ENCODE measurements at places on chromosomes 13 and 19.

- DNase-seq = no peak
These were observed 240.0 kb downstream of the GPC6 start for GRCh38 chr13:93466502-93467036.

DNA sequence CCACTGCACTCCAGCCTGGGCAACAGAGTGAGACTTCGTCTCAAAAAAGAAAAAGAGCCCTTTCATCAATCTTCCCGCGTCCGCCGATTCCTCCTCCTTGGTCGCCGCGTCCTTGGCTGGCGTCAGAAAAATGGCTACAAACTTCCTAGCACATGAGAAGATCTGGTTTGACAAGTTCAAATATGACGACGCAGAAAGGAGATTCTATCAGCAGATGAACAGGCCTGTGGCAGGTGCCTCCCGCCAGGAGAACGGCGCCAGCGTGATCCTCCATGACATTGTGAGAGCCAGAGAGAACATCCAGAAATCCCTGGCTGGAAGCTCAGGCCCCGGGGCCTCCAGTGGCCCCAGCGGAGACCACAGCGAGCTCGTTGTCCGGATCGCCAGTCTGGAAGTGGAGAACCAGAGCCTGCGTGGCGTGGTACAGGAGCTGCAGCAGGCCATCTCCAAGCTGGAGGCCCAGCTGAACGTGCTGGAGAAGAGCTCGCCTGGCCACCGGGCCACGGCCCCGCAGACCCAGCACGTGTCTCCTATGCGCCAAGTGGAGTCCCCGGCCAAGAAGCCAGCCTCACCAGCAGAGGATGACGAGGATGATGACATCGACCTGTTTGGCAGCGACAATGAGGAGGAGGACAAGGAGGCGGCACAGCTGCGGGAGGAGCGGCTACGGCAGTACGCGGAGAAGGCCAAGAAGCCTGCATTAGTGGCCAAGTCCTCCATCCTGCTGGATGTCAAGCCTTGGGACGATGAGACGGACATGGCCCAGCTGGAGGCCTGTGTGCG is 2.1 kb upstream of the MISP3 start:
- no peak for DNase-seq

GRCh38 chr19:13882836-13883235 is 5.9 kb downstream of the NANOS3 start:
- no peak for DNase-seq

- DNase-seq = no peak
These were observed 55.2 kb downstream of the SOX21 start for GRCh38 chr13:94657167-94657566.

- no peak for DNase-seq
These were observed 290.1 kb upstream of the TSHZ3 start for GRCh38 chr19:31639306-31639705.

DNA sequence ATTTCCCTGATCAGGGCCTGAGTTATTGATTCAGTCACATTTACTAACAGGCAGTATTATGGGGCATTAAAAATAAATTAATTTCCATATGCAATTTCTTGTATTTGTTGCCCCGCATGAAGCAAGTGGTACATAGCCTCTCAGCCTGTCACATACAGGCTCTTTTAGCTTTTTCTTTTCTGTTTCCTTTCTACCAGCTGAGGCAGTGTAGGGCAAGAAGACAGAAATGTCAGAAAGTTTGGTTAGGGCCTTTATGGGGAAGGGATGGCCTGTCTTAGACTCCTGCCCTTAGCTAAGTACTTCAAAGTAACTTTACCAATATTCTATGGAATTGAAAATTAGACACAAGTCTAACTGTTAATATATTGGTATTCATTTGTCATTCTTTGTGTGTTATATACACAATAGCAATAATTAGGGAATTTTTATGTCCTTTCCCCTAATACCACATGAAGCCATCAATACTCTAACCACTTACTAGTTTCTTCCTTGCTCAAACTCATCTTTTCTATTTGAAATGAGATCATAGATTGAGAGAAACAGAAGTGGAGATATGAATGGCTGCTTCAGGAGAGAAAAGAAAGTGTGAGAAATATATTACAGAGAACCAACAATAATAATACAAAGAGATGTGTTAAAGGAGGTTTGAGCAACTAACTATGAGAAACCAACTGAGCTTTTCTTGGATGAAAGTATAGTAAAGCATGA is 669.6 kb downstream of the PCDH17 start:
- DNase-seq = no peak

DNA sequence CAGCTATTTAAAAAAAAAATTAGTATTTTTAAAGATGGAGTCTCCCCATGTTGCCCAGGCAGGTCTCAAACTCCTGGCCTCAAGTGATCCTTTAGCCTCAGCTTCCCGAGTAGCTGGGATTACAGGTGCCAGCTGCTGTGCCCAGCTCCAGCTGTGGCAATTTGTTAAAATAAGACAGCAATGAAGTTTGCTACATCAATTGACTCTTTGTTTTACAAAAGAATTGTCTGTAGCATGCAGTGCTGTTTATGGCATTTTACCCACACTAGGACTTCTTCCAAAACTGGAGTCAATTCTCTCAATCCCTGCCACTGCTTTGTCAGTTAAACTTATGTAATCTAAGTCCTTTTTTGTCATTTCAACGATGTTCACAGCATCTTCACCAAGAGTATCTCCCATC is 49.3 kb downstream of the NDFIP2 start:
- no peak for DNase-seq

GRCh38 chr13:110503037-110503901 is 58.3 kb downstream of the RAB20 start:
- DNase-seq = no peak

GRCh38 chr13:90675129-90675528 is 672.4 kb upstream of the MIR17HG start:
- no peak for DNase-seq

DNA sequence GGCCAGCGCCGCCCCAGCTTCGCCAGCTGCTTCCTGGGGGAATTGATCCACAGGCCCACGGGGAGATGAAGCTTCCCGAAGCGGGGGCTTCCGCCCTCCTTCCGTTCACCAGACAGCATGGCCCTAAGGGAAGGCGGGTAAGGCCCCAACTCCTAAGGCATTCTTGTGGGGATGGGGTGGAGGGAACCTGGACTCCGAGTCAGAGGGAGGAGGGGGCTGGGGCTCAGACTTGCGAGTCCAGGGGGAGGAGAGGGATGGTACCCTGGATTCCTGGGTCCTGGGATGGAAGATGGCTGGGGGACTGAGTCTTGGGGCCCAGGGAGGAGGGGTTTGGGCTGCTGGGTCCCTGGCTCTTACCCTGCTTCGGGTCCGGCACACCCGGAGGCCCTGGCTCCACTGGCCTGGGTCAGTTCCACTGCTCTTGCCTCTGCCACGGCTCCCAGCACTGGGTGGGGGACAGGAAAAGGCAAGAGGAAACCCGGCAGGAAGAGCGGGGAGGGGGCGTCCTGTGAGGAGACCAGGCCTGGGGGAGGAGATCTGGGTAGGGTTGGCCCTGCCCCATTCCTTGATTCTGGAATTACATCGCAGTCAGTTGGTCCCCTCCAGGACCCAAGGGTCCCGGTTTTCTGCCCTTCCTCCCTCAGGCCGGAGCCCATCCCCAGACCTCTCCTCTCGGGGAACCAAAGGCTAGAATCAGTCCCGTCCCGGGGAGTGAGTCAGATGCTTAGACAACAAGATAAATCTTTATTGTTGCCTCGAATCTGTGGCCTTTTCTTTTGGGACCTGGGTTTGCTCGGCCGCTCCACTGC is at the start of gene RASIP1:
Gene RASIP1, minus strand, starts transcription at position 447 of the 809 bp plus-strand sequence. Its CDS starts 328 bp downstream, at position 119.
- DNase-seq = no peak

GRCh38 chr19:4390567-4391305 is 9.6 kb downstream of the SH3GL1 start:
- DNase-seq = no peak

DNA sequence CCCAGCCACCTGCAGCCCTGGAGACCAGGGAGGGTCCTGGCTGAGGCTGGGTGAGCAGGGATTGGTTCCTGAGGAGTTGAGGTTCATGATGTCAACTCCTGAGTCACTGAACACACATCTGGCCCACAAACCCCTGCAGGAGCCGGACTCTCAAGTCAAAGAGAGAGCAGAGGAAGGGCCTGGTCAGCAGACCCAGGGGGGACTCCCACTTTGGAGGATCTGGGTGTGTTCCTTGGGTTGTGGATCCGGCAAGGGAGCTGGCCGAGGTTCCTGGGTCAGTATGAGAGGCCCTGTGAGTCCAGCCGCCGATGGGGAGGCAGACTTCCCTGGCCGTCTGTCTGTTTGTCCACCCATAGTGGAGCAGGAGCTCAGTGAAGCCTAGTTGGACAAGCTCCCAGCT is 4.0 kb downstream of the SLC7A10 start:
- no peak for DNase-seq

DNA sequence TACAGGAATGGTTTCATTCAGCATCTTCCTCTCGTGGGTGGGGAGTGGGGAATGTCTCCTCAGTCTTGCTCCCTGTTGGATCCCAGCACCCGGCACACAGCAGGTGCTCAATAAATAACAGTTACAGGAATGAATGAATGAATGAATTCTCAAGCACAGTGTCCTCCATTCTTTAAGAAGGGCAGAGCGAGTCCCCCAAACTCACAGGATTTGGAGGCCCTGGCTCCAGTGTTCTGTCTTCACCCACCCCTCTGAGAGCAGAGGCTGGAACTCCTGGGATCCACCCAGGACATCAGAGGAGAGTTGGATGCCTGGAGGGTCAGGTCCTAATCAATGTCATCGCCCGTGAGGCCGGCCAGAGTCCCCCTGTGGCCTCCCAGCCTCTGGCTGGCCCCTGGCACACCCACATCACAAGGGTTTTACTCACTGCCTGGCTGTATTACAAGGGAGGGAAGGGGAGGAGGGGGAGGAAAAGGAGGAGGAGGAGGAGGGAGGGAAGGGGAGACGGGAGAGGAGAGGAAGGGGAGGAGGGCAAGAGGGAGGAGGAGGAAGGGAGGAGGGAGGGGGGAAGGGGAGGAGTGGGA is 8.7 kb upstream of the CREB3L3 start:
- no peak for DNase-seq

- no peak for DNase-seq
These were observed 88.8 kb downstream of the FNDC3A start for GRCh38 chr13:49064476-49064875.

GRCh38 chr19:374183-374885 is 29.7 kb upstream of the MIER2 start:
- no peak for DNase-seq

DNA sequence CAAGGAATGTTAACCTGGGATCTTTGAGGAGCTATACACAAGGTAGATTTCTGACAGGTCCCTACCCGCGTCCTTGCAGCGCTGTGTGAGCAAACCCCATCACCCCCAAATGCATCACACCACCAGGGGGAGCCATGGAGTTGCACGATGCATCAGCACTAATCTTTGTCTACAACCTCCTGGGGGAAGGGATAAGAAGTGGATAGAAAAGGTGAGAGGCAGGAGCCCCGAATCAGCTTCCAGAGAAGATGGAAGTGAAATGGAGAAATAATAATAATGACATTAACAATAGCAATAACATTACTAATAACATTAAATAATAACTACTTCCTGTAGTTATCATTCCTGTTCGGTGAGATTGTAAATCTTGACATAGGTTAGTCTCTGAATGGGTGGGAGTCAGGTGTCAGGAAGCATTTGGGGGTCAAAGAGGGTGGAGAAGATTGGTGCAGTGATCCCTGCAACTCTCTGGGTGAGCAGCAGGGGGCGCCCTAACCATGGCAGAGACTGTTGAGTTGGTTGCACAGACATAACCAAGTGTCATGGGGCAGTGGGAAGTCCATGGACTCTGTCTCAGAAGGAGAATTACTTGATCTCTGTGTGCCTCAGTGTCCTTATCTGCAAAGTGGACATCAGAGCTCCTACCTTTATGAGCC is 16.5 kb downstream of the SIGLEC7 start:
- DNase-seq = peak; percentile 81

DNA sequence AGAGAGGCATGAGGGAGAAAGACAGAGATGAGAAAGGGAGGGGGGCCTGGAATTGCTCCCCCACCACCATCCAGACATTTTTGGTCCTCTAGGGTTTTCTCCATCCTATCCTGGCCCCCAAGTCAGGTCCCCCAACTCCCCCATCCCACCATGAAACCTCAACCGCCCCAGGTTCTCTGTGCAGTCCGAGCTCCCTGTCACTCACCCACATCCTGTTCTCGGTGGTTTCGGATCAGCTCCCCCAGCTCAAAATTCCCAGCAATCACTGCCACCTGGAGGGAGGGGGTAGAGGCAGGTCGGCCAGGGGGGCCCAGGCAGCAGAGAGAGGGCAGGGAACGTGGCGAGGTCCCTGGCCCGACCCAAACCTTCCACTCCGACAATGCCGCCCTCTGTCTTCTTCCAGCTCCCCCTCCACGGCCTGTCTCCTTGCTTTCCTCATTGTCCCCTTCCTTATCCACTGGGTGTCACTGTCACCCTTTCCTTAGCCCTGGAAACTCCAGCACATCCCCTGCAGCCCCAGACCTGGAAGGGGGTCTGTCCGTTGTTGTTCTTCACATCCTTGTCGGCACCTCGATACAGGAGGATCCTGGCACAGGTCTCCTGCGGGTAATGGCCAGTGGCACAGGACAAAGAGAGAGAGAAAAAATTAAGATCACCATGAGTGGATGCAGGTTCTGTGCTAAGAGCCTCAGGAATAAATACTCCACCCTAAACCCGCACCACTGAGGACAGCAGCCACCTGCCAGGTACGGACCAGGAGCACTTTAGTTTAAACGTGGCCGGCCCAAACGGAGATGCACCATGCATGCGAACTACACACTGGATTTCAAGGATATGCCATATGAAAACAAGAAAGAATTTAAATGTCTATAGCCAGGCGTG is 15.4 kb downstream of the SHANK1 start:
- no peak for DNase-seq

DNA sequence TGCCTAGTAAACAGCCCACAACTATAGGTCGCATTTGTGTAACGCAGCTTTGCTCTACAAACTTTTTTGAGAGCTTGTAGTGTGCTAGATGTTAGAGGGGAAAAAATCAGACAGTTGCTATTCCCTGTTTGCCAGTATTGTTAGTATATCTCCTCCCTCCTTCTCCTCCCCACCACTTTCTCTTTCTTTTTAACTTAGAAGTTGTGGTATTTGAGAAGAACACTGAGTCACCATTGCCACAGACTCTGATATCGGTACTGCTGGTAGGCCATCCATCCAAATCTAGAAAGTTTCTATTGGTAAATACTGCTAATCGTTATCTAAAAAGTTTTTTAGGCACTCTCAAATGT is 666 bp downstream of the POMP start:
- no peak for DNase-seq

- peak; percentile 86 for DNase-seq
These were observed 11.9 kb upstream of the PRKD2 start for GRCh38 chr19:46728693-46729339.

DNA sequence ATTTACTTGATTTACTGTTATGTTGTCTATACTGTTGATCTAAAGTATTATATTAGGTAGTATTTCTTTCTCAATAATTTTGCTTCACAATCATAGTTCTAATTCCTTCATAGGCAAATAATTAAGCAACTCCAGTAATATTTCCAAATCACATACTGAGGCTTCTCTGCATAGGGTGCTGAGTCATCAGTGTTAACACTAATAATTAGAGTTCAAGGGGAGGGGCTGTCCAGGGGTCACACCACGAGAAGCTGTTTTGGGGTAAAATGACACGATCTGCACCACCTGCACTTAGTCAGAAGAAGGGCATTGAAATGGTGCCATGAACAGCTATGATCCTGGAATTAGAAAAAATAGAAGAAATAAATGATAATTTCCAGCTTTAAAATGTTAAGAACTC is 1230.9 kb upstream of the SLC10A2 start:
- DNase-seq = no peak

GRCh38 chr19:19737559-19738332 is 4.8 kb upstream of the ZNF14 start:
- DNase-seq = no peak

- DNase-seq = no peak
These were observed 165.0 kb downstream of the USP12 start for GRCh38 chr13:27006519-27007161.

GRCh38 chr13:44012910-44013757 is 133.4 kb downstream of the LACC1 start:
- DNase-seq = no peak

All from activated CD8-positive, alpha-beta memory T cell treated with anti-CD3 and anti-CD28 coated beads, Interleukin-2, amount 50 U/mL, for 4 hours (primary cell).